ENCODE measurements at places on chromosomes 6 and 20.

- peak; percentile 55 for DNase-seq
These were observed 71.7 kb downstream of the RCAN2 start for GRCh38 chr6:46419576-46420002.

GRCh38 chr6:121932076-121932991 lies 467.1 kb upstream of the HSF2 start:
- no peak for DNase-seq

GRCh38 chr6:41732591-41733359 lies 2.6 kb downstream of the TFEB start:
- DNase-seq: no peak

DNA sequence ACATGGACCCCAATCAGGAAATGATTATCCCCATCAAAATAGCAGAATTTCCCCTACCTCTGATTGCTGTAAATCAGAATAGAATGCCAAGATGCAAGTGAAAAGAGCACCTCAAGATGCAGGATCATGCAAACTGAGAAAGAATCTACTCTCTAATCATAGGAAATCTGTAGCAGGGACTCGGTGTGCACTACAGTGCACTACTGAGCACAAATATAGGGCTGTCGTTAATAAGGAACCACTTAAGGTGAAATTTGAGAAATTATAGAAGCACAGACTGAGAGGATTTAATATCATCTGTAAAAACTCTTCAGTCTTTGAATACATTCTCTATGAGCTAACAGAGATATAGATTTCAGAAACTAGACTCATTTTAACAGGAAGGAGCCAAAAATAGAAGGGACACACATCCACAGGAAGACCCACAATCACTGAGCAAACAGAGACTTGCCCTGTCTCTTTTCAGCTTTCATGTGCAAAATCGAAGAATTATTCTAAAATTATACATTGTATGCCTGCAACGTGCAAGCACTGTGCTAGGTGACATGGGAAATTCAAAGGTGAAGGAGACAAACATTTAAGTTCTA lies 278.3 kb downstream of the HIVEP2 start:
- DNase-seq: no peak

- DNase-seq: no peak
These were observed 106.1 kb upstream of the CITED2 start for GRCh38 chr6:139480356-139481165.
